ENCODE measurements at places on chromosomes 1 and 21. TPM values are rescaled to one million over a fixed set of nuclear protein-coding genes. Genes with fewer than 3 reads are reported as not detected.

Gene C1orf53
- 2.6 TPM for total RNA-seq

Gene NCDN
- total RNA-seq: 10.6 TPM

Gene TMPRSS15
- total RNA-seq: not detected

Gene DNAH14
- 5.9 TPM for total RNA-seq

Gene NTRK1
- total RNA-seq: 0.16 TPM

Gene S100A7
- 5,647 TPM for total RNA-seq

Gene CR2
- 1.7 TPM for total RNA-seq

Gene TP73
- 5.2 TPM for total RNA-seq

Gene TTC22
- total RNA-seq: 113 TPM

Gene LDLRAD1
- 0.24 TPM for total RNA-seq

Gene FALEC
- total RNA-seq: 1.6 TPM

Gene REN
- total RNA-seq: not detected

Gene ZNF683
- total RNA-seq: not detected

Gene PRRC2C
- 120 TPM for total RNA-seq

Gene KRTAP13-2
- not detected for total RNA-seq

Gene MR1
- 16.3 TPM for total RNA-seq

- peak; percentile 62 for ATAC-seq
These were observed 99.8 kb downstream of the PTPN14 start for GRCh38 chr1:214451596-214451995.

DNA sequence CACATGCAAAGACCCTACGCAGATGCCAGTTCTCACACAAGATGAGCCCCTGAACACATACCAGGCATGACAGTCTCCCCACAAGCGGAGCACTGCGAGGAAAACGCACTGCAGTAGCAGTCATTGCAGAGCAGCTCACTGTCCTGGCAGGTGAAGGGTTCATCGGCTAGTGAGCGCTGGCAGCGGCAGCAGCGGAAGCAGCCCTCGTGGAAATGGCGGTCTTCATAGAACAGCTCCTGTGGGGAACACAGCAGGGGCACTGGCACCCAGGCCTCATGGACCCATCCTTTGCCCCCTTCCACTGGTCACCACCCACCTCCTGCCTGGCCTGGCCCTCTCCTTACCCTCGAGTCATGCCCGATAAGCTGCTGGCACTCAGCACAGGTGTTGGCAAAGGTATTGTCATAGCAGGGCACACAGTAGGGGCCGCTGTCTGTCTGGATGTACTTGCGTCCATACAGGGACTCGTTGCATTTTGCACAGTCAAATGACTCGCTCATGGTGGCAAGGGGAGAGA lies 6.3 kb downstream of the FHL3 start:
- no peak for ATAC-seq

- no peak for ATAC-seq
These were observed 65.2 kb downstream of the TRIM11 start for GRCh38 chr1:228341450-228341813.

- ATAC-seq: peak; percentile 52
These were observed 14.0 kb upstream of the ALX3 start for GRCh38 chr1:110084227-110085078.

DNA sequence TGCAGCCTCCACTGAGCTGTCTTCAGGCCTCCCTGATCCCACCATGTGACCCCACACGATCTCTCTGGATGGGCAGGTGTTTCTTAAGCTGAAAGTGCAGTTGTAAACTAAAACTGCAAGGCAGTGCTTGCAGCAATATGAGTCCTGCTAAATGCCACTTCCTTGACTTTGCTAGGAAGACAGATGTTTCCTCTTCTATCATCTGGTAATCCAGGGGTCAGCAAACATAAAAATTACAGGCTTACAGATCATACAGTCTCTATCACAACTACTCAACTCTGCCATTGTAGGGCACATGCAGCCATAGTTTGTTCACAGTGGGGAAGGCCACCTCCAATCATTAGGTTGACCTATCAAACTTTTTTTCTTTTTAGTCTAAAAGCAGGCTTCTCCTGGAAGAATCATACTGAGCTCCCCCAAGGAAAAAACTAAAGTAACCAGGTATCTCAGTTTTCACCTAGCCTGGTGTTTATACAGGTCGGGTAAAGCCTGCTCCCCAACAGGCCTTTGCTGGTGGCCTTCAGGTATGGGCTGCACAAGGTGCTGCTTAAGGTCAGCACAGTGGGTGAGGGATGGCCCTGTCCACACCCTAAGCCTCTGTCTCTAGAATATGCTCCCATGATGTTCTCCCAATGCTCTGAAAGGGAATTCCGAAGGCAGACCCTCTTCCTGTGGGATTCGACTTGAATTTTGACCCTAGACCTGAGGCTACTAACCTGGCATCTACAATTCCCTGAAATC lies 10.8 kb downstream of the ABCA4 start:
- ATAC-seq: no peak

DNA sequence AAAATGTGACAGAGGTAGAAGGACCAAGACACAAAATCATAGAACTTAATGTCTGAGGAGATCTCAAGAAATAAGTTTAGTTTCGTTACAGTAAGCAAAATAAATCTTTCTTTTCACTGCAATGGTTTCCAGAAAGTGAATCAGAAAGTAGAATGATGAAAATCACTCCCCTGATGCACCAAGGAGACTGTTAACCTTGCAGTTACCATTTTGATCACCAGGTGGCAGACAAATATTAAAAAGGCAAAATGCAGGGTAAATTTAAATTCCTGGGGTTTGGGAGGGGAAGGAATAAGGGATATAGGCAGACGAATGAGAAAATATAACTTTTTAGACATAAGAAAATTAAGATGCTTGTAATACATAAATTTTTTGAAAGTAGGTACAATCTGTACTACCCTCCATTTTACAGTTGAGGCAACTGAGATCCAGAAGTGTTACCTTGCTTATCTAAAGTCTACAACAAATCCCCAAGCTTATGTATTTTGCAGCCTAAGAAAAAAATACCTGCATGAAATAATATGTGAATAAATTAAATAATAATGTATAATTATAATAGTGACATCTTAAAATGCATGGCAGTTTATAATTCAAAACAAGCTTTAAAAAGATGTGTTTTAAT lies 253.2 kb downstream of the CRB1 start:
- ATAC-seq: no peak

DNA sequence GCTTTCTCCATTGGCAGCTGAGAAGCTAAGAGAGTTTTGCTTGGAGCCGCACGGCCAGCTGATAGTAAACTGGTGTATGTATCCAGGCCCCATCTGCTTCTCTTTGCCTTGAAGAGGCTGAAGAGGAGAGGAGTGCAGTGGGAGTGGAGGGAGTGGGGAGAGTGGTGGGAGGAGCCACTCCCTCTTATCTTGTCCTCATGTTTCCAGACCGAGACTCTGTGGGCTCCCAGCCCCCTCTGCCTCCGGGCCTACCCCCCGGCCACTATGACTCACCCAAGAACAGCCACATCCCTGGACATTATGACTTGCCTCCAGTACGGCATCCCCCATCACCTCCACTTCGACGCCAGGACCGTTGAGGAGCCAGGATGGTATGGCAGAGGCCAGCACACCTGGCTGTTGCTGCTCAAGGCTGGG lies 6.0 kb upstream of the LRRC71 start:
- ATAC-seq: no peak

DNA sequence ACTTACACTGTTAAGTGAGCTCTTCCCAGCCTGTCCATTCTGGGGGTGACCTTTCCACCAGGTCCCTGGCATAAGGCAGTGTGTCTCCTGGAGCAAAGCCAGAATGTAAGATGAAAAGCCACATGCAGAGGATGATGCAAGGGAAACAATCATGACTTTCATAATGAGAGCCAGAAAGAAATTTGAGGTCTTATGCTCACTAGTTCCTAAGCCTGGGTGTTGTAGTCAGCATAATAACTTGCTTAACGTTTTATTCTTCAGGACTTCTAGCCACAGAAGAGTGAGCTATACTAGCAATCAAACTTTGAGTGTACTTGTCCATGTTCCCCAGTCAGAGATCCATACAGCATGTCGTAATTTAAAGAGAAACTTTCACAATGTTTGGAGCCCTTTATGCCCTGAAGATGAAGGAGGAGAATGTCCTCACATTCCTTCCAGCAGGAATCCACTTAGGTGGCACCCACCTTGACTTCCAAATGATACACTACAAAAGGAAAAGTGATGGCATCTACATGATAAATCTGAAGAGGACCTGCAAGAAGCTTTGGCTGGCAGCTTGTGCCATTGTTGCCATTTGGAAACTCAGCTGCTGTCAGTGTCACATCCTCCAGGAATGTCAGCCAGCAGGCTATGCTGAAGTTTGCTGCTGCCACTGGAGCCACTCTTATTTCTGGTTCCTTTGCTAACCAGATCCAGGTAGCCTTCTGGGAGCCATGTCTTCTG lies 60.5 kb upstream of the FOXD3 start:
- ATAC-seq: no peak

GRCh38 chr1:164263540-164263939 lies 295.4 kb upstream of the PBX1 start:
- ATAC-seq: no peak

- ATAC-seq: no peak
These were observed 229.5 kb downstream of the PAPPA2 start for GRCh38 chr1:176692431-176692830.

DNA sequence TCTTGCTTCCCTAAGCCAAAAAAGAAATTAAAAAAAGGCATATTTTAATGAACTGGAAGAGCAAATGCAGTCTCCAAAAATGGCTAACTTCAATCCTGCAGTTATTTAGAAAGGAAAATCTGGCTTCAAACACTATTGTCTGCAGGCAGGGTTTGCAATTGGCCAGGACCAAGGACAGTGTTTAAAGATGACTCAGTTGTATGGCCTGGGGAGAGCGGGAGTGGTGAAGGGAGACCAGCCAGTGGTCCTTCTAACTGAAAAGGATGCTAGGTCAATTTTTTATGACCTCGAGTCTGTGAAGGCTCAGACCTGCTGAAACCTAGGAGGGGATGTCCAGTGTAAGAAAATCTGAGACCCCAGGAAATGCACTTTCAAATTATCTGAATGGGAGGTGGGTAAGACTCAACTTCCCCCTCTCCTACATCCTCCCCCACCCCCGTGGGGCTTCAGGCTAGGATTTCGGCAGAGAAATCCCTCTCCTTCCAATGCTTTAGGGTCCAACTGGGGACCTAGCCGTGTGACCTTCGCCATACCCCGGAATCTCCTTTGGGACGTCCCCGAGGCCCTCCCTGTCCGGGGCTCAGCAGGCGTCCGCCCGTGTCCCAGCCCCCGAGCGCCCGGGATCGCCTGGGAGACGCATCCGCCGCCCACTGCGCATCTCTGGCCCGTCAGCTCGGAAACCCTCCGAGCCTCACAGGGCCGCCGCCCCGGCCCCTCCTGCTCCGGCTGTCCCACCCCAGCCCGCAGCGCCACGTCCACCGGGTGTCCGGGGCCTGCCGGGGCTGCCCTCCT lies 602 bp upstream of the RIMKLA start:
- ATAC-seq: peak; percentile 52

DNA sequence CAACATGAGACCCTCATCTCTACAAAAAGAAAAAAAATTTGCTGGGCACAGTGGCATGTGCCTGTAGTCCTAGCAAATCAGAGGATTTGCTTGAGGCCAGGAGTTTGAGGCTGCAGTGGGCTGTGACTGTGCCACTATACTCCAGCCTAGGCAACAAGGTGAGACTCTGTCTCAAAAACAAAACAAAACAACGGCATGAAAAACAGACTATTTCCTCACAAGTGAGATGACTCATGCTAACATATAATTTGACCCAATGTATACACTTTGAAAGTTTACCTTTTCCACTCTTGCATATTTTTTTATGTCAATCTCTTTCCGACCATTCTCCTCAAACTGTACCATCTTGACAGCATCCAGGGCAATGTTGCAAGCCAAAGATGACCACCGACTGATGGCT lies 17.5 kb downstream of the CCT3 start:
- no peak for ATAC-seq

- ATAC-seq: peak; percentile 79
These were observed 20.3 kb upstream of the AZIN2 start for GRCh38 chr1:33060579-33061083.

DNA sequence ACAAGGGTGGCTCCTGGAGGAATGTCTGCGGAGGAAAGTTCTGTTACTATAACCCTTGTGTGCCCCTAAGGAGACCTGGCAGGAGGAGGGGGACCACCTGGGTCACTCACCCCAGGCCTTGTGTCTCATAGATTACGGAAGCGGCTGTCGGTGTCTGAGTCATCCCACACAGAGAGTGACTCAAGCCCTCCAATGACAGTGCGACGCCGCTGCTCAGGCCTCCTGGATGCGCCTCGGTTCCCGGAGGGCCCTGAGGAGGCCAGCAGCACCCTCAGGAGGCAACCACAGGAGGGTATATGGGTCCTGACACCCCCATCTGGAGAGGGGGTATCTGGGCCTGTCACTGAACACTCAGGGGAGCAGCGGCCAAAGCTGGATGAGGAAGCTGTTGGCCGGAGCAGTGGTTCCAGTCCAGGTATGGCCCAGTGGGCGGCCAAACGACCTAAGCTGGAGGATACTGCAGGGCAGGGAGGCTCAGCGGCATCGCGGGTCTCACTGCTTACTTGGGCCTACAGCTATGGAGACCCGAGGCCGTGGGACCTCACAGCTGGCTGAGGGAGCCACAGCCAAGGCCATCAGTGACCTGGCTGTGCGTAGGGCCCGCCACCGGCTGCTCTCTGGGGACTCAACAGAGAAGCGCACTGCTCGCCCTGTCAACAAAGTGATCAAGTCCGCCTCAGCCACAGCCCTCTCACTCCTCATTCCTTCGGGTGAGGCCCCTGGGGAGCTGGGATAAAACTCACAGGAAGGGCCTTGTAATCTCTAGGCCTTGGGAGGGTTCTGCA lies 101.4 kb downstream of the PIK3R3 start:
- no peak for ATAC-seq

GRCh38 chr1:241842565-241842964 lies 5.4 kb upstream of the EXO1 start:
- no peak for ATAC-seq

DNA sequence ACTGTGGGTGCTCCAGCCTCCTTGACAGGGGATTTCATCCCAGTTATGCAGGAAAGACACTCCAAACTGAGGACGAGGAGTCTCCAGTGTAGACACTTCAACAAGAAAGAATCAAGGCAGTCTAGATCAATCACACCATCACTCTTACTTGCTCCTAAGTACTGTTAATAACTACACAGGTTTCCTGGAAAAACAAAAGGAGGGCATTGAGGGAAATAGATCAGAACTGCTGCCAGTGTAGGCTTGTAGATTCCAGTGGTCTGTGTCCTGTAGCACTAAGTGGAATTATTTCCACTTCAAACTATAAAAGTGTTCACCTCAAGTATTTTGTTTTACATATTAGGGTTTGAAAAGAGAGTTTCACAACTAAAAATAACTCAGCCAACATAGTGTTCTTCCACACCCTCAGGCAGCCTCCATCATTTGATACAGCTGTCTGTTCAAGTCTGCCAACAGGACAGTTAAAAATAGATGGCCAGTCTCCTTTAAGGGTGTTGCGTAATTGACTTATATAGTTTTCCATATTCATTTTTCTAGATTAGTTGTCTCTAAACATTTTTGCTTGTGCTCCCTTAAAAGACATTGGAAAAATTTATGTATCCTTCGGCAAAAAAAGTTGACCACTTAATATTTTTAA lies 32.0 kb upstream of the AGL start:
- ATAC-seq: no peak

- ATAC-seq: no peak
These were observed 26.6 kb downstream of the DDAH1 start for GRCh38 chr1:85438353-85438752.

Measured in esophagus mucosa (tissue), 1 donor.